ENCODE measurements at places on chromosomes 3 and 15.

GRCh38 chr15:58165661-58166060, 27.5 kb downstream of the AQP9 start:
- DNase-seq: no peak

GRCh38 chr15:24008476-24008875, 321.4 kb upstream of the NDN start:
- DNase-seq: no peak

- DNase-seq: no peak
Observed at GRCh38 chr3:50537421-50538129, 30.0 kb downstream of the C3orf18 start.

GRCh38 chr15:44802336-44802735, 66.0 kb downstream of the TRIM69 start:
- no peak for DNase-seq

GRCh38 chr3:17359911-17360310, 382.5 kb downstream of the TBC1D5 start:
- DNase-seq: no peak
